ENCODE measurements at places on chromosomes 7 and 10.

- no peak for DNase-seq
Measured at GRCh38 chr10:69715156-69715898, 85.3 kb downstream of the FAM241B start.

DNA sequence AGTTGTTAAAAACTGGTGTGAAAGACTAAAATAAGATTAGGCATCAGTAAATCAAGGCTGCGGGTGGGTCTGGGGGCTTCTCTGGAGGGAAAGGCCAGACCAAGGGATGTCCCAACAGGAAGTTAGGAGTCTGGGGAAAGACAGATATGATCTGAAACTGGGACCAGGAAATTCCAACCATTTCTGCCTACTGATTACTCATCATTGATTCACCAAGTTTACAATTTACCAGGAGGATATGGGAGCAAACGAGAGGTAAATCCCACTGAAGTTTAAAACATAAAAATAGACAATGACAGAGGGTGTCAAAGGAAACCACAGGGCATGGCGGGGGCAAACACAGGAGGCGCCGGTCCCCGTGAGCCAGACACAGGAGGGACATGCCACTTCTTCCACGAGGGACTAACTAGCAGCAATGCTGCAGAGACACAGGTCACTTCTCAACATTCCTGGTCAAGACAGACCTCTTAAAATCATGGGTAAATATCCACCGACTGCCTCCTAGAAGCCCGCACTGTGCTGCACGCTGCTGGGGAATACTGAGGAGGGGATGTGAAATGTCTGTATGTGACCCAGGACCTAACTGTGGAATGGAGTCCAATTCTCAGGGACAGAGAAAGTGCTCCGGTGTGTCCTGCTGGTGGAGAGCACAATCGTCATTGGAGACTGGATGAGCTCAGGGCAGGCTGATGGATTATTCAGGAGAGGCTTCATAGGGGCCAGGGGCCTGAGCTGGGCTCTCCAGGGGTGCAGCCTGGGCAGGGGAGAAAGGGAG, 153.4 kb upstream of the KLF14 start:
- no peak for DNase-seq

- peak; percentile 38 for DNase-seq
Measured at GRCh38 chr7:151051108-151051507, 2.8 kb downstream of the ASIC3 start.

DNA sequence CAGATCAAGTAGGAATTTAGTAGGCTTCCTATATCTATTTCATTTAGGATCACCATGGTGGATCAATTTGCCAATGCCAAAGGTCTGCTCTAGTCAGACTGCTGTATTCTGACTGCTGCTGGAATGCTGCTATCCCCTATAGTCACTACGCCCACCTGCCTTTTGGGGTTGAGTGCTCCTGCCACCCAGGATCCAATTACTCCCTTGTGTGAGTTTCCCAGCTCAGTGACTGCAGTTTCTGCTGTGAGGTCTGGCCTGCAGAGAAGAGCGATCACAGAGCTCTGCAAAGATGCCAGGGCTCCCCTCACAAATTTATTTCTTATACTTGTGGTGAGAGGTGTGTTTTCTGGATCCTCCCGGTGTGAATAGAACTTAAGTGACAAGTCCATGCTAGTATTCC, 88.1 kb upstream of the FOXI2 start:
- DNase-seq: no peak

- DNase-seq: no peak
Measured at GRCh38 chr7:116799916-116800315, 62.5 kb upstream of the CAPZA2 start.

DNA sequence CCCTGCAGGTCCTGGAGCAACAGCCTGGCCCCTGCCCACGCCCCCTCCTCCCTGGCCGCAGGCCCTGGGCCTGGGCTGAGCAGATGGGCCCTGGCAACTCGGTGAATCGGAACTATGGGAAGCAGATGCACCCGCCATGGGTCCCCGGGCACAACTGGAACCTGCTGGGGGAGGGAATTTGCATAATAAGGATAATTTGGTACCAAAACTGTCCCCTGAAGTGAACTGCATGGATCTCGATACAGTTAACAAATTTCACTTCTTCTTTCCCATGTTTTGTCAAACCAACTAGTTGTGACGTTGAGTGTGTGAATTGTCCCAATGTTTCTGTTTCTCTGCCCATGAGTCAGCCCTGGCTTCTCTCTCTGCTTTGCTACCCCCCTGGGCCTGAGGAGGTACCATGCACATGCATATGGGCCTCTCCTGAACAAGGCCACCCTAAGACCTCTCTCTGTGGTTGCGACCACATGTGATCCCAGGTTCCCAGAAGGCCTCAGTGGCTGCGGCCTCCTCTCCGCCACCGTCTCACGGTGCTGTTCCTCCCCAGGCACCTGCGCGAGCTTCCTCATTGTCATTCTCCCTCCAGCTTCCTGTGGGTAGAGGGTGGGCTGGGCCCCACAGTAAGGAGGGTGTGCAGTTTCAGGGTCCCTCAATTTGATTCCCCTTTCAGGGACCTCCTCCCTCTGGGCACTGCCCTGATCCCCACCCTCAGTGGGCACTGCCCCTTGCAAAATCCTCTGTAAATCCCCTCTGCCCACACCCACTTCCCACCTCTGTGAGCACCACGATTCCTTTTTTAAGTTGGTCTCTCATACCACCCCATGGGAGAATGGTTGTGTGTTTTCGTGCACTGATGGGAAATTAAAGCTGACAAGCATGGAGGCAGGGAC, 40.0 kb downstream of the FIGNL1 start:
- DNase-seq: no peak

GRCh38 chr10:32149252-32149955, 93.2 kb upstream of the KIF5B start:
- no peak for DNase-seq

DNA sequence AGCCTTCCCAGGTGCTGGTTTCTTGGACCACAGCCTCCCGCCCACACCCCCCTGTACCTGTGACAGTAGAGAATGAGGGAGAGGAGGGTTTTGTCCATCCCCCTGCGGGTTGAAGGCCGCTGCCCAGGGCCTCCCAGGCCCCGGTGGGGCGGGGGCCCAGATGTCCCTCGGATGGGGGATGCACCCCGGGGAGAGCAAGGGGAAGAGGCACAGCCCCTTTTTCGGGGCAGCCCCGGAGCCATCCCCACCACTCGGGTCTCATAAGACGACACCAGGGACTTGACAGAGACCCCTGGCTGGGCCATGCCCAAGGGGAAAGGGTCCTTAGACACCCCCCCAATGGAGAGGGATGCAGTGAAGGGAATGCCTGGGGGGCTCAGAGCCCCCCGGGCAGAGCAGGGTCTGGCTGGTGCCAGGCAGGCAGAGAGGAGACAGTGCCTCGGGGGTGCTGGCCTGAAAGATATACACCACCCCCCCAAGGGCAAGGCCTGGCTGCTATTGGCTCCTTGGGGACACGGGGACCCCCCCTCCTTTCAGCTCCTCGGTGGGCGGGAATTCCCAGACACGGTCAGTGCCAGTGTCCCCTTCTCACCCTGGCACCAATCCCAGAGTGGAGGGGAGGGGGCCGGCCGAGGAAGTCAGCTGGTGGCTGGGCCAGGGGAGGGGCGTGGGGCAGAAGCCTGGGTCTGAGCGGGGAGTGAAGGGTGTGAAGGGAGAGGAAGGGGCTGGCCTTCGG, 3.7 kb upstream of the SPACDR start:
- DNase-seq: no peak

DNA sequence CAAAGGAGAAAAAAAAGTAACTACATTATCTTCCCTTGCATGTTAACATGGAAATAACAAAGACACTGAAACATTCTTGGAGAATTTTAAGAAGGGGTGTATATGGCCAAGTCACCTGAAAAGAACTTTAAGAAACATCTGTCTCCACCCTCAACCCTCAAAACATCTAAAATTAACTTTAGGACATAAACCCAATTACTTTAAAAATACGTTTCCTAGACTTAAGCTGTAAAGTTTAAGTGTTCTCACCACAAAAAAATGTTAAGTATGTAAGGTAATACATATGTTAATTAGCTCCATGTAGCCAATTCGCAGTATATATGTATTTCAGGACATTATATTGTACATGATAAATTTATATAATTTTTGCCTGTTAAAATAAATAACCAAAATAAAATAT, 71.1 kb upstream of the GLCCI1 start:
- DNase-seq: no peak

DNA sequence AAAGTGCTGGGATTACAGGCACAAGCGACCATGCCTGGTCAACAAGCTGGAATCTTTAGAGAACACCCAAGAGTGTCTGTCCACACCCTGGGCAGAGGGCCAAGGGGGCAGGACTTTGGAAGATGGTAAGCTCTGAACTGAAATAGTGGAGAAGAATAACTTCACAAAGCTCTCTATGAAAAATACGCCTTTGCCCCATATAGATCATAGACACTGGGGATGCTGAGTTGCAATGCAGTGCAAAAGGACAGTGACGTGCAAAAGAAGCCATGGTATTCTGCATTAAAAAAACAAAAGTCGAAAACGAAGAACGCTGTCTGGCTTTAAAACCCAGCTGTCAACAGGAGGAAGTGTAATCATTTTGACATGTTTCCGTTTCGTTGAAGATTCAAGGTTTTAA, 353.6 kb downstream of the CALN1 start:
- DNase-seq: no peak

DNA sequence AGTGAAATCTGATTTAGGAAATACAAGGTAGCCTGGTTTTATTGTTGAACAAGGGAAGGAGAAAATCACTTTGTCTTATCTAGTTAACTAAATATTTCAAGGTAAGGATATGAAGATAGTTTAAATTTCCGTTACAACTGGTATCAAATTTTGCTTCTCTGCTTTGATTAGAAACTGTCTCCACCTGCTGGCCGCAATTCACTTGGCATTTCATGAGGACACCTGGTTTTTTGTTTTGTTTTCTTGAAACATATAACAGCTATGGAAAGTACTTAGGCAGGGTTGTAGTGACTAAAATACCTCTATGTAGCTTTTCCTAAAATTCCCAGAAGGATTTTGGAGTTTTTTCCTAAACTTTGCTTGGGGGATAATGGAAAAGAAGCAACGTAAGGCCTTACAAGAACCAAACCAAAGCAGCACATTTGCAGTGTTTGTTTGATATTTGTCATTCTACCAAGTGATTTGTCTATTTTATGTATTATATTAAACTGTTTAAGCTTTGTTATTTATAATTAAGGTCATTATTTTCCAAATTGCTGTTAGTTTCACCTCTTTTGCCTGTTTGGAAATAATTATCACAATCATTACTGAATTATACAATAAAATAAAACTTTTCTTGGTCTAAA, 73.6 kb downstream of the AHCYL2 start:
- peak; percentile 28 for DNase-seq

GRCh38 chr10:101103430-101103829, 27.7 kb upstream of the TLX1 start:
- no peak for DNase-seq

- DNase-seq: no peak
Measured at GRCh38 chr10:113381981-113382509, 170.8 kb upstream of the HABP2 start.

- no peak for DNase-seq
Measured at GRCh38 chr10:63501954-63502353, 19.2 kb upstream of the REEP3 start.

DNA sequence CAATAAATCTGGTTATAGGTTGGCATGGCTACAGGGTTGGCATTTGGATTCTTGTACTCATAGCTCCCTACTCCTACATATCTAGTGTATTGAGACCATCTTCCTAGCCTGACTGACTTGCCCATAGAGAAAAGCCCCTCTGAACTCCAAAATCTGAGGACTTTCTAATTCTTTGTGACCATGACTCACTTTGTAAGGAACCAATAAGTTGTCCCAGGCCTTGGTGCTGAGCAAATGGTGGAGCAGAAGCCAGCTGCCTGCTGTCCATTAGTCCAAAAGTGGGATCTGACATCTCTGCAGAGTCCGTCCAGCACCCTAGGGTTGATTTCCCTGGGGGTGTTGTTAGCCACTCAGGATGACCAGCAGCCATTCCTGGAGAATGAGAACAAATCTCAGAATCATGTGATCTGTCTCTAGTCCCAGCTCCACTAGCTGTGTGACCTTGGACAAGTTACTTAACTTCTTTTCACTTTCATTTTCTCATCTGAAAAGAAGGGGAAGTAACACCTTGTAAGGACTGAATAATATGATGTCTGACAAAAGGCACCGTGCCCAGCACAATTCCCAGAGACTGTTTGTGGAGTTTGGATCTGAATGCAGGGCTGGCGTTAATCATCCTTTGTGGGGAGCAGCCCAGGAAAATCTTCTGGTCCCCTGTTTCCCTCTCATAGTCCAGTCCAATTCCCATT, 44.1 kb downstream of the MTURN start:
- DNase-seq: no peak

GRCh38 chr10:133158756-133159610, 1.0 kb upstream of the KNDC1 start:
- DNase-seq: no peak

DNA sequence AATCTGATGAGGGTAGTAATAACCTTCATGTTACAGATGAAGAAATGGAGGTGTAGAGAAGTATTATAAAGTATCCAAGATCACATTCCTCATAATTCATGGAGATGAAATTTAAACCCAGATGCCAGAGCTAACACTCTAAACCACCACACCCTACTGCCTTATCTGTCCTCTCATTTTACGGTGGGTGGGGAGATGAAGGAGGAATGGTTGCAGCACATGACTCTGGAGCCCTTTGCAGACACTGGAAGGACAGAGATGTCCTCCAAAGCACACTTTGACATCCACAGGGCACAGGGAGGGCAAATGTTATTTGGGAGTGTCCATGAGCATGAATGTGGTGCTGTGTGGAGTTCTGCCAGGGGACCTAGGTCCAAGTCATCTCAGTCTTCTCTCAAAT, 1.1 kb downstream of the PLEKHS1 start:
- no peak for DNase-seq

DNA sequence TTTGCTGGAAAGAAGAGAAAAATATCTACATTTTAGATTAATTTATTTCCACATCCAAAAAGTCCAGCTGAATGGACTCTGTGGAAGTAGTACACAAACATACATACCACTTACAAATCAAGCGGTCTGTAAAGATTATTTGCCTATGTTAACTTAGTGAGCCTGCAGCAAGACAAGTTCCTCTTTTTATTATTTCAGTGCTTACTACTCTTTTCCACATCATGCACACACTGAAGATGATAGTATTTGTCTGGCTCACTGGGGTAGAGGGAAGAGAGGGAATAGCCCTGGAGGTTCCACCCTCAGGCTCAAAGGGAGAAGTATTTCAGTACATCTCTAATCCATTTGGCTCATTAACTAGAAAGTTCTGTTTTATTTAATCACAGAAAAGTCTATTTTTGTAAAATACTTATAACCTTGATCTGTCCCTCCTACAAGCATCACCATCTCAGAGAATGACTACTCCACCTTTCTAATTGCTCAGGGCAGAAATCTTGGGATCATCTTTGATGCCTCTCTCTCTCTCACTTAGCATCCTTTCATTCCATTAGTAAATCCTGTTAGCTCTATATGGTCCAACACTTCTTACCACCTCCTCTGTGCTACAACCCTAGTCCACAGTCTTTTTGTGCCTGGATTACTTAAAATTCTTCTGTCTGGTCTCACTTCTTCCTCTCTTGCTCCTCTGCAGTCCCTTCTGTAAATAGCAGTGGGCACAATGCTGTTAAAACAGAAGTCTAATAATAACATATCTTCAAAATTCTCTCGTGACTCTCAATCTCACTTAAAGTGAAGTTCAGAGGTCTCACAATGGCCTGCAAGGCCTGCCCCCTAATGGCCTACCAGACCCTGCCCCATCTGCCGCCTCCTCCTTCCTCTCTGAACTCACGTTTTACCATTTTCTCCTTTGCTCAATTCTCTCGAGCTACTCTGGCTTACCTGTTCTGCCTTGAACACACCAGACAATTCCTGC, 64.3 kb upstream of the CCDC6 start:
- DNase-seq: no peak

GRCh38 chr7:98668255-98668654, 51.2 kb downstream of the NPTX2 start:
- DNase-seq: no peak

All from stimulated activated CD4-positive, alpha-beta T cell treated with anti-CD3 and anti-CD28 coated beads, Interleukin-4, amount 100 ng/mL, for 4 hours (primary cell).